Stimulated activated CD4-positive, alpha-beta T cell treated with anti-CD3 and anti-CD28 coated beads, Interleukin-12 subunit alpha, Interleukin-12 subunit beta, amount 100 ng/mL, for 24 hours (primary cell): ENCODE measurements at places on chromosomes 3 and 15.

- DNase-seq, result no peak
Observed at GRCh38 chr15:35705884-35706585, 160.1 kb upstream of the DPH6 start.

DNA sequence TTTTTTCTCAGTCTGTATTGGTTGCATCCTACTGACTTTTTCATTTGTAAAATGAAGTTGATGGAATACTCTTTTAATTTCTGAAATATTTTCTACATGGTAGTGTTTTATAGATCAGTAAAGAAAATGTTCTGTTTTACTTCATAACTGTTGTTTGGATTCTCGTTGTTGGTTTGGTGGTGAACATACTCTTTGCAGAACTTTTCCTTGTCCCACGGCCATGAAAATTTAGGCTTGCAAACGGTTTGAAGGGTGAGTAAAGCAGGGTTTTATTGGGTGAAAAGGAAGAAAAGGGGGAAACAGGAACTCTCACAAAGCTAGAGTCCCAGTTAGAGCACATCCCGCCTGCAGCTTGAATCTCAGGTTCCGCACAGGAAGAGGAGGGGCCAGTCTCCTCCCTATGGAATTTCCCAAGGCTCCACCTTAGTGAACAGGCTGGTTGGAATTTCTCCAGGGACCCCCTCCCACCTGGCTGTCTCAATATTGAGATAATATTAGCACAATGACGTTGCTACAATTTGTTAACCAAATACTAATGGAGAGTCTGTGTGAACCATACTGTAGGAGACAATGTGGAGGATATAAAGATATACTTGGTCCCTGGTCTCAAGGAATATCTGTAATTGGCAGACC lies 5.6 kb downstream of the PDCD6IP start:
- DNase-seq, result no peak

DNA sequence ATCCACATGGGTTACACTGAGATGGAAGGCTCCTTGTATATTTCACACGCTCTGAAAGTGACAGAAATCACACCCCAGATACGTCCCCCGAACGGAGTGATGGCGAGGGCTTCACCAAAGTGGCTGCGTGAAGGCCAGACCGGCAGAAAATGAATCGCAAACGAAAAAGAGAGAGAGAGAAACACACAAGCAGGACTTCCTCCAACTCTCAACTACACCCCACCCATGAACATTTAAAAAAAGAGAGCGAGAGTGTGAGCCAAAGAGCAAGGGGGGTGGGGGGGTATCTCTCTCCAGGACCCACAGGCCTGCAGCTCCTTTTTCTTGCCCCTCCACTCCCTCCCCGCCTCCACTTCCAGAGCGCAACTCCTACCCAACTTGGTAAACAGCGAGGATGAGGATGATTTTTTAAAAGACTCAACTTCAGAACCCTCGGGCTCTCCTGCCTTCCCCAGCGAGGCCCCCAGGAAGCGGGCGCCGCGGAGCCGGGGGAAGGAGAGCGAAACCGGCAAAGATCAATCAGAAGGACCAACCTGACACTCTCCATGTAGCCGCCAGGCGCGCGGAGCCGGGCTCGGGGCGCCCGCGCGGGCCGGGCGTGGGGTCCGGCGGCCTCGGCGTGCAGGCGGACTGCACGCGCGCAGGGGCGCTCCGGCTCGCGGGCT lies 519.1 kb downstream of the FOXP1 start:
- peak; percentile 41 for DNase-seq

DNA sequence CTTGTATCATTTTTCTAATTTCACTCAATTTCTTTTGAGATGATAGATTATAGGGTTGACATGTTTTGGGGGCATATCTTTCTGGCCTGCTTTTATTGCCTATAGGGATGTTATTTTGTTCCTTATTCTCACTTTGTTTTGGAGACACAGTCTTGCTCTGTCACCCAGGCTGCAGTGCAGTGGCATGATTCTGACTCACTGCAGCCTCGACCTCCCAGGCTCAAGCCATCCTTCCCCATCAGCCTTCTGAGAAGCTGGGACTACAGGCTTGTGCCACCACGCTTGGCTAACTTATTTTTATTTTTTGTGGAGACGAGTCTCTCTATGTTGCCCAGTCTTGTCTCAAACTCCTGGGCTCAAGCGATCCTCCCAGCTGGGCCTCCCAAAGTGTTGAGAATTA lies 72.8 kb upstream of the FAN1 start:
- no peak for DNase-seq

DNA sequence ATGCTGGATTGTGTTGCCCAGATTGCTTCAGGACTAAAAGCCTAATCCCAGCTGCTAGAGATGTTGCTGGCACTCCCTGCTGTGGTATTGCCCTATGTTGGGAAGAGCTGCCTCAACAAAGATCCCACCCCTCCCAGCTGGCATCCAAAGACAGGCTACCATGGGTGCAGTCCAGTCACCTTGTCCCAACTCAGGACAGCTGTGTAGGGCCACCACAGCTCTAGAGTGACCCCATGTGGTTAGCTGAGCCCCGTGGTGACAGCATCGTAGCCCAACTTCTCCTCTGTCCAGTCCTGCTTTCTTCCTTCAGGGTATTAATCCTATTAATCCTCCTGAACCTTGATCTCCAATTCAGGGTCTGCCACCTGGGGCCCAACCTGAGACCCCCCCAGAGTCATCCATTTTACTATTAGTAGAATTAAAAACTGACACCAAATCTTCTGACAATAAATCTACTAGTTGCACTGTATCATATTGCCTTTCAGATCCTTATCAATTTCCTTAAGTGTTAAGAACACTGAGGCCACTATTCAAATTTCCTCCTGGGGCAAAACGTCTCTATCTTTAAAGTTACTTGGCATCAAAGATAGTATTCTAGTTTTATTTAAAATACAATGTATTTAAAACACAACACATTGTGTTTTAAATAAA lies 83.5 kb downstream of the AQP9 start:
- DNase-seq, result no peak
